ENCODE measurements at places on chromosomes 3 and 15. TPM values are rescaled to one million over a fixed set of nuclear protein-coding genes. Genes with fewer than 3 reads are reported as not detected.

TMEM207 gene
- total RNA-seq: not detected

SLC6A20 gene
- 11.8 TPM for total RNA-seq

CPB1 gene
- 1.1 TPM for total RNA-seq

CAV3 gene
- total RNA-seq: not detected

VIPR1 gene
- 137 TPM for total RNA-seq

WDR93 gene
- total RNA-seq: not detected

LMAN1L gene
- 0.40 TPM for total RNA-seq

ALDH1A2 gene
- 5.6 TPM for total RNA-seq

CCR3 gene
- not detected for total RNA-seq

SFMBT1 gene
- 18.8 TPM for total RNA-seq

PCLAF gene
- 5.0 TPM for total RNA-seq

ADGRG7 gene
- total RNA-seq: 11.7 TPM

PRSS50 gene
- not detected for total RNA-seq

MCF2L2 gene
- total RNA-seq: 1.1 TPM

PIK3R4 gene
- total RNA-seq: 21.2 TPM

ZNF654 gene
- total RNA-seq: 14.3 TPM

ETV5 gene
- 4.0 TPM for total RNA-seq

DNA sequence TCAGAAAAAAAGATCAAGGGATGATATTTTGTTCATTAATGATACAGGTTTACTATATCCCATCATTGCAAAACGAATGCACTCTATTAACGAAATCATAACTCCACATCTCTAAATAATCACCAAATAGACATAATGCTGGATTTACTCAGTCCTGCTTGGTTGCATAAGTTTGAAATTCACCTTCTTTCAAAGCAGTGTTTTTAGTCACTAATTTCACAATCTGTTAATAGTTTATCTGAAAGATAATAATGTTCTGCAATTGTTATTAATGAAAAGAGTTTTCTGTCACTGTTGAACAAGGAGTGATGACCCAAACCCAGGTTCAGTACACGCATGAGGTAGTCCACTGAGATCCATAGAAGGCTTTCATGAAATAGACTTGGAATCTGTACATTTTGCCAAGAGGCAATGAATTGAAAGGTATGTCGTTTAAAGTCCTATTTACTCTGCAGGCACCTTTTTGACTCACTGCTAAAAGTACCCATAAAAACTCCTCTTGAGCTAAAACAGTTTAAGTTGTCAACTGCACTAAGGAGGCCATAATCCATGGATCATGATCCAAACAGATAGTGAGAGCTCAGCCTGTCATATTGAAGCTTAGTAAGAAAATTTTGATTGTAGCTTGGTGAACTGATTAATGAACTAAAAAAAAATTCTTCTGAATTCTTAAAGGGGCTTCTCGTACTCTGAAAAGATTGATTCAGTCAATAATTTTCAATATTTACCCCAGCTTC, 75.6 kb upstream of the MBNL1 start:
- DNase-seq: no peak

GRCh38 chr15:77836906-77837648, 204.4 kb upstream of the LINGO1 start:
- no peak for DNase-seq

DNA sequence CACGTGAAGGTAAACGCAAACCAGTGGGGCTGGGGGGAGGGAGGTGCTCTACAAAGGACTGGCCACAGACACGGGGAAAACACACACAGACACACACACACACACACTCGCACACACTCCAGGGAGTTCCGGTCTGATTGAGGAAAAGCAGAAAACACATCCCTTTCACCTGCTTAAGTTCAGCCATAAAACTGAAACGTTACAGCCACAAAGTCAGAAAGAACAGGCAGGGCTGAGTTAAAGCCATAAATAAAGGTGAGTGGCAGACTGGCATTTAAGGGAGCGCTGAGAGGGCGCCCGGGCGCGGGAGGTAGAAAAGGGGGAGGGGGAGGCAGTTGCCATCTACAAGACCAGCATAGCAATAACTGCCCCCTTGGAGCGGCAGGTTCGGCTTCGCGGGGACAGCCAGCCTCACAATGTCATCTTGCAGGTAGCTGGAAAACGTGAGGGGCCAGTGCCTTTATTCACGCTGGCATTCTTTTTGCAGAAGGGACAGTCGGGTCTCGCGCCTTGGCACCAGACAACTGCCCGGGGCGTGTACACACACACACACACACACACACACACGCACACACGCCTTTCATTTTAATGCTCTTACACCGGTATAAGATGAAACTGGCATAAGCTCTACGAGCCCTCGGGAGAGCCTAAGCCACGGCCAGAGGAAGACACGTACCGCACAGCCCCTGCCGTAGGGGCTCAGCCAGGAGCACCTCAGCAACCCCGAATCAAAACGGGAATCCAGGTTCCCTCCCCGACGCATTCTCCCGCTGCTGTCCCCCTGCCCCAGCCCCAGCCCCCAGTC, 866 bp downstream of the TNIK start:
- DNase-seq: peak; percentile 69

GRCh38 chr15:71109130-71109529, 6.1 kb upstream of the THSD4 start:
- no peak for DNase-seq

GRCh38 chr3:192122832-192123594, 604.3 kb downstream of the FGF12 start:
- DNase-seq: no peak

DNA sequence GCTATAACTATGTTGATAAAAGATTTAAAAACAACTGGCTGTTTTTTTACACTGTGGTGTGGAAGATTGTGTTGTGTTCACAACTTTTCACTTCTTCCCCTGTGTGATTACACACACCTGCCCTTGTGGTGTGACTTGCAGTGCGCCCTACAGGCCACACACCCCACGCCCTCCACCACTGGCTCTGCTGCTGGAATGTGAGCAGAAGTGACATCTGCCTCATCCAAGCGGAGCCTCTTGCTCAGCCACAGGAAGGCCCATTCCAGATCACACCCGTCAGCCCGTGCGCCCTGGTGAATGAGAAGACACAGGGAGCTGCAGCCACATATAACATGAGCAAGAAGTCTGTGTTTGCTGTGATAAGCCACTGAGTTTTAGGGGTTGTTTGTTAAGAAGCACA, 7.0 kb downstream of the CCR2 start:
- DNase-seq: no peak

- DNase-seq: no peak
Measured at GRCh38 chr15:45288947-45289346, 36.9 kb downstream of the SLC28A2 start.

GRCh38 chr3:41000471-41000870, 198.8 kb upstream of the CTNNB1 start:
- no peak for DNase-seq

DNA sequence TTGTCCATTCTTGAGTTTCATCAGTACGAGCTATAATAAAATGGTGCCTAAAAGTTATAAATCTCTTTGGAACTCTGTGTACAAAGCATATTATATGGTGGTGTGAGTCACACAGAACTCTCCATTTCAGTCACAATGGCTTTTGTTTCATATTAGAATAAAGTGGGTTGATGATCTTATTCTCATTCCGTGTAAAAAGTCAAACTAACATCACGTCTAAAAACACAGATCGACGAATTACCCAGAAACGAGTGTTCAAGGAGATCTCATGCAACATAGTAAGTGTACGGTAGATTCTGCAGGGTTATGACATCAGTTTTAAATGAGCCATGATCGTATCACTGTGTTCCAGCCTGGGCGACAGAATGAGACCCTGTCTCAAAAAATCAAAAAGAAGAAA, 122.4 kb downstream of the FOXP1 start:
- no peak for DNase-seq

GRCh38 chr3:107512108-107512507, 10.7 kb upstream of the BBX start:
- no peak for DNase-seq

- no peak for DNase-seq
Measured at GRCh38 chr15:25847051-25847450, 16.1 kb downstream of the ATP10A start.

GRCh38 chr15:60590935-60591495, 112.1 kb upstream of the ICE2 start:
- DNase-seq: peak; percentile 39

GRCh38 chr3:65246561-65246960, 558.8 kb upstream of the ADAMTS9 start:
- no peak for DNase-seq

- no peak for DNase-seq
Measured at GRCh38 chr3:140088513-140088912, 153.5 kb downstream of the CLSTN2 start.

DNA sequence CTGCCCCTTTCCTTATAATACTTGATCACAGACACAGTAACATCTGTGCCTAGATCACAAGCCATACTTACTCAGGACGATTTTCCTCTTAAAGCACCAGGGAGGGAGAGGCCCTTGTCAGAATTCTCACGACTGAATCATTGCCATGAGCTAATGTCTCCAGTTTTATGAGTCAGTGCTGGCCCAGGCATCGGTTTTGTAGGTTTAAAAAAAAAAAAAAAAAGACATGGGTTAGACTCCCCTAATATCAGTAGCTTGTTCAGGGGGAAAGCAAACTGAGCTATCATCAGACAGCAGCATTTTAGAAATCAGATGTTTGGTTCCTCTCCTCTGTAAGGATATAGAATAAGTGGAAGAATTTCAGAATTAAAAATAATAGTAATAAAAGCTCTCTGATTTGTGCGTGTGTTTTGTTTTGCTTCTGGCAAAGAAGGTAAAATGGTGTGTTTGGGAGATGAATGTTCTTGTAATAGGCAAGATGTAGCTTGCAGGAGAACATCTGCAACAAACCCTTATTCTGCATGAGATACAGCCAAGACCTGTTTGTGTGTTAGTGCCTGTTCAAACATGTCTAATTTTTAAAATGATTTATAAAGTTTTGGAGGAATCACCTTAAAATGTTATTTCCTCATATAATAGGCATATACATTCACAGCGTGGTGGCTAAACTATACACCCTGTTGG, 193.6 kb downstream of the TP63 start:
- DNase-seq: no peak

DNA sequence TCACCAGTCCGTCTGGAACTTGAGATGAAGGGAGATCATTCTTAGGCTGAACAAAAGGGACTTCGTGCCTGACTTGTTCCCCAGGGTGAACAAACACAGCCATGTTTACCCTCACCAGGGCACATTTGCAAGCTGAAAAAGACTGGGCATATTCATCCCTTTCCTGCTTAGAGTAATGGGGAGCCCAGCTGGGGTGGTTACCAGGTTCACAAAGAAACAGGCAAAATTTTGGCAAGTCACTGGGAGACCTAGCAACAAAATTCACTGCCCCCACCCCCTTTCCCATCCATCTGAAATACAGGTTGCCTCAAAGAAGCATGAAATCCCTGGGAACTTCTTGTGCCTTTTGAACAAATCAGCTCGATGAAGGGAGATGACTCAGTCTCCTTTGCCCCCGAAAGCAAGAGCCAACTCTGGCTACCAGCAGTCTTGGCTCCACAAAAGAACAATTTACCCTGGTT, 775.0 kb downstream of the SQOR start:
- DNase-seq: no peak

GRCh38 chr3:187811585-187812250, 66.5 kb upstream of the BCL6 start:
- DNase-seq: no peak

GRCh38 chr15:95277266-95277665, 1045.9 kb downstream of the MCTP2 start:
- DNase-seq: no peak

DNA sequence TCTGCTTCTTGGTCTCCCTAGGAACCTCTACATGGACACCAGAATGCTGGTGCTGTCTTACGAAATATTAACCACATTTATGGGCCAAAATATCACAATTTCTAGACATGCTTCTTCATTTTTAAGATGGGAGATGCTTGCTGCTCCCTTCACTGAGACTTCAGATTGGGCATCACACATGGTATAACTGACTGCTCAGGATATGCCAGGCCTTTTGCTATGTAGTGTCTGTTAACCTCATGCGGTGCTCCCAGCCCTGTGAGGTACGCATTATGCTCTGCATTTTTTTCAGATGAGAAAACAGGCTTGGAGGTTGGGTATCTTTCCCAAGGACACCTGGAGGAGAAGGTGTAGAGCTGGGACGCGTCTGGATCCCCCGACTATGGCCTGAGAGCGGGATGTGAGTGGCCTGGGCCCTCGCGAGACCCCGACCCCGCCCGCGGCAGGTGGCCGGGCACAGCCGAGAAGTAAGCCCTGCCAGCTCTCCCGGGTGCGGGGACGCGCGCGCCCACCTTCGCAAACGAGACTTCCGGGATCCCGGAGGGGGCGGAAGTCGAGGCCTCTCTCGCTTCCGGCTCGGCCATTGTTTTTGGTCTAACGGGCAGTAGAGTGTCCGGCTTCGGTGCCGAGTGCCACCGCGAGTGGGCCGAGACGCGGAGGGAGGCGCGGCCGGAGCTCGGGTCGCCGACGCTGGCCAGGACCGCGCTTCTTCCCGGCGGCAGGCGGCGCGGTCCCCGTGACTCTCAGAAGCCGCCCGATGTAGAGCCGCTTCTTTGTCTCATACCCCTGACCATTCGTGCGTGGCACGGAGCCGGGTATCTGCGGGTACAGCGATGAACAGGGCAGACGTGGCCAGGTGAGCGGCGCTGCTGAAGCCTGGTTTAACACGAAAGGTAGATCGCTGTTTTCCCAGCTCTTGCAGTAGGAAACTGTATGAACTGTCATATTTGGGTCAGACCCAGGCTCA, at the start of gene ZKSCAN7:
ZKSCAN7 (plus strand) TSS at position 568 of the 967 bp plus-strand sequence. CDS start 1,855 bp downstream, outside the sequence.
- peak; percentile 41 for DNase-seq

- DNase-seq: no peak
Measured at GRCh38 chr3:23277688-23278087, 74.6 kb downstream of the UBE2E2 start.

- no peak for DNase-seq
Measured at GRCh38 chr15:51067510-51067909, 27.2 kb downstream of the TNFAIP8L3 start.

- no peak for DNase-seq
Measured at GRCh38 chr3:72181251-72181650, 396.3 kb upstream of the PROK2 start.

- no peak for DNase-seq
Measured at GRCh38 chr15:92606126-92606835, 49.3 kb downstream of the FAM174B start.

DNA sequence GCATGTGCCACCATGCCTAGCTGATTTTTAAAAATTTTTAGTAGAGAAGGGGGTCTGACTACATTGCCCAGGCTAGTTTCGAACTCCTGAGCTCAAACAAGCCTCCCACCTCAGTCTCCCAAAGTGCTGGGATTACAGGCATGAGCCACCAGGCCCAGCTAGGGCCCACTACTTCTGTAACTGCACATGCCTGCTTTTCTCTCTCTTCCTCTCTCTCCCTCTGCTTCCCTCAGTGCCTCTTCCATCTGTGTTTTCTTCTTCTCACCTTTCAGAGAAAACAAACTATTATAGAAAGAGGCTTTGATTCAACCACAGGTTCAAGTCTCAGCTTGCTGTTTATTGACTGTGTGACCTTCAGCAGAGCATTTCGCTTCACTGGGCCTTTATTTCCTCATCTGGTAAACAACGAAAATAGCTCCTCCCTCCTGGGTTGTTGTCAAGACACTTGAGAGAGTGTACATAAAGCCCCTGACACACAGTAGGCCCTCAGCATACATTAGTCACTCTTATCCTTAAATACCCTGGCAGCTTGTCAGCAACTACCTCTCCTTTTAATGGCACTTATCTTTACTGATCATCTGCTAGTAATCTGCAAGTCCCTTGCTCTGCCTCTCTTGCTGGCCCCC, 10.2 kb downstream of the TADA3 start:
- no peak for DNase-seq

GRCh38 chr15:59557581-59557980, 54.0 kb upstream of the GCNT3 start:
- no peak for DNase-seq

- DNase-seq: no peak
Measured at GRCh38 chr15:69474846-69475455, 22.3 kb downstream of the RPLP1 start.

GRCh38 chr15:80727196-80727595, 32.1 kb downstream of the ABHD17C start:
- no peak for DNase-seq

Measured in left colon (tissue), 2 donors.